NCI-H2081 (cell line): ENCODE measurements at places on chromosomes 3 and 15.

DNA sequence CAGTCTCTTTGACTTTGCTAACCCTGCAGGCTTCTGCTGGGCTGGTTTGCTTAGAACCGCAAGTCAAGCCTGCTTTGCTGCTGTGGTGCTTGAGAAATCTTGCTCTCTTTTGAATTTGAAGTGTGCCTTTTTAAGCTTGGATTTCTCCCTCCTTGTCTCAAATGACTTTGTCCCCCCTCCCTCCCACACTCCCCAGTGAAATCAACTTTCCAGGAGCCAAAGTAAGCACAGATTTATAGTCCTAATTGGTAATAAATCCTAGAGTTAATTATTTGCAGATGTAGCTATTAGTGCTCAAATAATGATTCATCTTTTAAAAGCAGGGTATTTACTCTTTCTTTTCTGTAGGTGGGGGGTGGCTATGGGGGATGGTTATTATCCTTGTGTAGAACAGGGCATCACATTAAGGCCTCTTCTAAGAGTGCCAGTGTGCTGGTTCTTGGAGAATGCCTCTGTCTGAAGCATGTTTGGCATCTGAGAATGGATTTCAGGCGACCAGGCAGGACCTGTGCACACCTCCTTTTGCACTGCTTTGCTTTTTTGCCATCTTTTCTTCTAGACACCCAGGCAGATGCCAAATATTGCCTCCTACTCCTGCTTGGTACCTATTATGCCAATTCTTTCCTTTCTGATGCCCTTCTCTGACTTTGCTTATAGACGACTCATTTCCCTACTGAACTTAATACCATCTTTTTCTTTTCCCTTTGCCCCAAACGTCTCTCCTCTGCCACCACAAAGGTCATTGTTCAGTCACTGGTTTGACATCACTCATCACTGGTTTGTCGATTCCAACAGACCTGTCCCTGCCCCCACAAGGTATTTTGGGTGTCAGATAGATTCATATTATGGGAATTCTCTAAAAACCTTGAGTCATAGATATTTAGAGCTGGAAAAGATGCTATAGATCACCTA is 50.7 kb downstream of the CLDN11 start:
- peak; percentile 32 for DNase-seq

- DNase-seq: no peak
Observed at GRCh38 chr3:19775765-19776164, 158.3 kb downstream of the EFHB start.

DNA sequence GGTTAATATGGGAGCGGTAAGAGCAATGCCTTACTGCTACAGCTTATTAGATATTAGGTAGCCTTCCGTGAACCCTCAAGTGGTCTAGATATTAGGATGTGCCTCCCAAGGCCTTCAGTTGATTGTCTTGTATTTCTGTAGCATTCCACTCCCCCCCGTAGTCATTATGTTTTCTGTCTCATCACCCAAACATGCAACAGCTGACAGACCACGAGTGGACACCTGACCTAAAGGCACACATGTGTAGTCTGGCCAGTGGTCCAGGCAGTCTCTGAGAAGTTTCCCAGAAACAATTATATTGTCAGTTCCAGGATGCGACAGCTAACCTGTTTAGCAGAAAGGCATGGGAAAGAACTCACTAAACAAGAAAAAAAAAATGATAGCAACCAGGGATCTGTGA is 1000.9 kb downstream of the AGBL1 start:
- no peak for DNase-seq

DNA sequence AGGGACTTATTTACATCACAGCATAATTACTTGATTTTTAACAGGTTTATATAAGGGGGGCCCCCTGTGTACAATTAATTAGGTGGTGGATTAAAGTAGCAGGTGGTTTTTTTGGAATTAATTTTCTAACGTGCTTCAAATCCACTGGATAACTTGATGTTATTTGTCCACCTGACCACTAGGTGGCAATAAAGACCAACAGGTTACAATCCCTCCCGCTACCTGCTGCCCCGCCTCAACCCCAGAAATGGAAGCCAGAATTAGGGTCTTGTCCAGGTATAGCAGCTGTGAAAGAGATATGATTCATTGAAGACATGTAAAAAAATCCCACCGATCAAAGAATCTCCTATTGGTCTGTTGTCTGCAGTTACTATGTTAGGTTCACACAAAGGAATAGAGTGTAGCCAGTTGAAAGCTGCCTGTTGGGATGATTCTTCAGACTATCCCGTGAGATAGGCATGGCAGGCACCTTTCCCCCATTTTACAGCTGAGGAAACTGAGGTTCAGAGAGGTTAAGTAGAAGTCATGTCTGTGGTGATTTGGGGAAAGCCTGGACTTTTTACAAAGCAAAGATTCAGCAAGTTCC is 44.0 kb downstream of the MFSD1 start:
- DNase-seq: peak; percentile 75

DNA sequence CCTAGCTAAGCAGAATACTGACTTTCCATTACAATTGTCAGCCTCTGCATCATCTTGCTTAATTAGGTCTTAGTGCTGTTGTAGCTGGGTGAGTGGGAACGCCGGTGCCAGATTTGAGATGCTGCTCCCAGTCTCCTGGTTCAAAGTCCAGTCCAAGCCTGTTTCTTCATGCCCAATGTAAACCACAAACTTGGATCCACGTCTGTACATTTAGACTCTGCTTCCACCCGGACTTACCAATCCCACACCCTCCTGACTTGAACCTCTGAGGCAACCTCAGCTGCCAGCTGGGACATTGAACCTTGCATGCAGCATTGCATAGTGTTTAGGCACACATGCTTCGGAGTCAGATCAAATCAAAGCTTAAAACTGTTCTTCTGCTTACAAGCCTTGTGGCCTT is 43.0 kb downstream of the BCL2L10 start:
- DNase-seq: no peak

- no peak for DNase-seq
Observed at GRCh38 chr3:12643724-12644123, 20.2 kb downstream of the RAF1 start.

DNA sequence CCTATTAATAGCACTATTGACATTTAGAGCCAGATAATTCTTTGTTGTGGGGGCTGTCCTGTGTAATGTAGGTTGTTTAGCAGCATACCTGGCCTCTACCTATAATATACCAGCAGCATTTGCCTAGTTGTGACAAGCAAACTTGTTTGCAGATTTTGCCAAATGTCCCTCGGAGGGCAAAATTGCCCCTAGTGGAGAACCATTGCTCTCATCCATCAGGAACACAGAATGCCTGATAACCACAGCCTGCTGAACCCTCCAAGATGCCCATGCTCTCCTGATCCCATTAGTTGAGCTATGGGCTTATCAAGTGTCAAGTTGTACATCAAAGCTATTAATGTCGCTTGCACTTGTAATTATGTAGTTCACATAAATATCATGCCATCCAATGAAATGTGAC is 15.0 kb upstream of the KBTBD8 start:
- DNase-seq: no peak

DNA sequence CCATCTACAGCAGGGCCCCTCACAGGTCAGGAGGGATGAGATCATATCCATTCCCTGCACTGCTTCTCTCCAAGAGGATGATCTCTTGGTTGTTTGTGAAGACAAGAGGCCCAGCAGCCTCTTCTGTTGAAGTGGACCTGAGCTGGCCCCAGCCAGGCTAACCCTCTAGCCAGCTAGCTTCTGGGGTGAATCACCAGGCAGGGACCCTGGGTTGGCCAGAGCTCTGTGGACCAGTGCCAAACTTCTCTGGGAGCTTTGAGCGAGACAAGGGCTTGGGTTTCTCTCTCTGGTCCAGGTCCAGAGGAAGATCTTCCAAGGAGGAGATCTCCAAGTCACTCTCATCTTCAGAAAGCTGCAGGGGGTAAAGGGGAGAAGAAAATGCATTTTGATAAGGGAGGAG is 52.7 kb downstream of the CLDN18 start:
- DNase-seq: no peak

DNA sequence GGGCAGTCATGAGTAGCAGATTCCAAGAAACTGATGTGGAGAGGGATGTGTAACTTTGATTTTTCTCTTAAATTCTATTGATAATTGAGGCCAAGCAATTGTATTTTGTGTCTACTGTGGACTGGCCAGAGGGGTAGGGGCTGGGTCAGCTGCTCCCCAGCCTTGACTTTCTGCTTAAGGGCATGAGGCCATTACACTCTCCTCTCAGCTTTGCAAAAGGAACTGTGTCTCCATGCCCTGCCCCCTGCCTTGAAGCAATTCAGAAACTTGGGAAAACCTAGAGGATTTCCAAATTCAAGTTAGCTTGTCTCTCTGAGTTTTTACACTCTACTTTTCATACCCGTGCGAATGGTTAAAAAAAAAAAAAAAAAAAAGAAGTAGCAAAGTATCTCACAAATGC is 38.6 kb downstream of the ONECUT1 start:
- DNase-seq: no peak

GRCh38 chr3:58800940-58801339 is 134.4 kb upstream of the FAM3D start:
- DNase-seq: no peak

DNA sequence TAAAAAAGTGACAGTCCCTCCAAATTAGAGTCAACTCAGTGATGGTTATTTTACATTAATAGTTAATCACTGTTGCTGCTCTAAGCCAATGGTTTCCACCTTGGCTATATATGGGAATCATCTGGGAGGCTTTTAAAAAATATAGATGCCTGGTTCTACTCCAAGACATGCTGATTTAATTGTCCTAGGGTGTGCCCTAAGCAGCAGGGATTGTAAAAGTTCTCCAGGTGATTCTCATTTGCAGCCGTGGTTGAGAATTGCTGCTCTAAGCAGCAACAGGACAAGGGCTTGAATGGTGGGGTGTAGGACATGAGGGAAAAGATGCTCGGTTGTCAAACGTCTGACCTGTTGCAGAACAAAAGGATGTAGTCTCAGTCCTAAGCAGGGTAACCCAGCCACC is 405.1 kb upstream of the MCTP2 start:
- DNase-seq: no peak

- DNase-seq: no peak
Observed at GRCh38 chr15:33309602-33310276, 1.0 kb upstream of the RYR3 start.

GRCh38 chr3:143849854-143850549 is 1.7 kb upstream of the SLC9A9 start:
- no peak for DNase-seq

DNA sequence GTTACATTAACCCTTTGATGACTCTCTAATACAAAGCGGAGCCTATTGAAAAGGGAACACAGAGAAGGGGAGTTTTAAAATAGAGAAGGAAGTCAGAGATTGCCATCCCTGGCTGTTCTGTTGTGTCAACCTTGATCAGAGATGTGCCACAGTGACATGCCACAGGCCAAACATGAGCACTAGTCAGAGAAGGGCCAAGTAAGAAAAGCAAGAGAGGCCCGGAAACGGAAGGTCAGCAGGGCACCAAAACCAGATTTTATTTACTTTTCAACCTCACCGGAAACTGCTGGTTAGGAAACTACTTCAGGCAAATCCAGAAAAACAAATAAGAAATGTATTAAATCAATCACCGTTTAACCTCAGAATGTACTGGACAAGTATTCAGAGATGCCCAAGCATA is 171.8 kb downstream of the ALCAM start:
- no peak for DNase-seq
